Ovary (tissue), 10 donors: ENCODE measurements at places on chromosomes 2 and 18. TPM values are rescaled to one million over a fixed set of nuclear protein-coding genes. Genes with fewer than 3 reads are reported as not detected.

DNA sequence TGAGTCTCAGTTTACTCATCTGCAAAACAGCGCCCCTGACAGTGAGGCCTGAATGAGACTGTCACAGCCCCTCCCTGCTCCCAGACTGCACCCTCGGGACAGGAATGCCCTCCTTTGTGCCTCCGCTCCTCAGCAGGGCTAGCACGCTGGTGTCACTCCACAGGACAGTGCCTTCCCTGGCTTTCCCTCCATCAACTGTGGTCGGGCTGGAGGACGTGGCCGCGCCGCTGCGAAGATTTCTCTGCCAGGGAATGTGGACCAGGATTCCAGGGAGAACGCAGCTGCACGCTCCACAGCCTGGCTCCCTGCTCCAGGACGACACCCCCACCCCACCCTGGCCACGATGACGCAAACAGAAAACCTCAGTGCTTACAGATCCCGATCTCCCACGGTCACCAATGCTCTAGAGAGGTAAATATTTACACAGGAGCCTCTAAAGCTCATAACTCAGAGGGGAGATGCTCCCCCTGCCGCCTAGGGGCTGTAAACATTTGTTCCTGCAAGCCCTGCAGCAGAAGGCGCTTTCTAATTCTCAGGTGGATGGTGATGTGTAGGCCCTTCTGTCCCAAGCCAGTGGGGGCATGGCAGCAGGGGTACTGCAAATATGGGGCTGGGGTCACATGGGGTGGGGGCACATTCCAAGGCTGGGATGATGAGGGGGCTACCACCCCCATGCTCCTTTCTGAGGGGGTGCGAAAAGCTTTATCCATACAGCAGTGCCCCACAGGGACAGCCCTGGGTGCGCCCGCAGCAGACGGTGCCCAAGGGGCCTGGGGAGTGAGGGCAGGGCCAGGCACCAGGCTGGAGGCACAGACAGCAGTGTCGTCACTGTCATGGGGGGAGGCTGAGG is 12.4 kb downstream of the HS6ST1 start:
- no peaks in the 10 kb centered on the region for H3K27me3 ChIP-seq
- no peak overlapping the region for H3K4me3 ChIP-seq
- peak overlapping the region; percentile 83 for H3K27ac ChIP-seq
- peaks cover 75% of the 10 kb centered on the region for H3K4me1 ChIP-seq

DNA sequence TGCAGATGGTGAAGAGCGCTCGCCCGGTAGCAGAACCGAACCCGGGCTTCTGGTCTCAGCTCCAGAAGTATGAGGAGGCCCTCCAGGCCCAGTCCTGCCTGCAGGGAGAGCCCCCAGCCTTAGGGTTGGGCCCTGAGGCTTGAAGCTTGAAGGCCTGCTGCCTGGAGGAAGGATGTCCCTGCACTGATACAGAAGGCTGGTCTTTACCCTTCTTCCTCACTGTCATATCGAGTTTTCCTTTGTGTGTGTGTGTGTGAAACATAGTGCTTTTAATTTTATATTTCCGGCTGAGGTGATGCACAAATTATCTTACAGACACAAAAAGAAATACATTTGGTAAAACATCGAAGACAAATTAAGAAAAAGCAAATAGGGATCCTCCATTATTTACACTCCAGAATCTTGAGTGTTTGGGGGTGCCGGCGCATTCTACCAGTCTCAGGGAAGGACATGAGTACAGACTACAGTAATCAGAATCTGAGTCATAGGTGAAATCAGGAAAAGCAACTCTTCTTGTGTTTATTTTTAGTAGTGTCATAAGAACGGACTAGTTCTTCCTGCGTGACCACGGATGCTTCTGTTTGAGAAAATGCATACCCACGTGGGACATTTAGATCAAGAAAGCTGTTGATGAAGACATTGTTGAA is 1.3 kb downstream of the DUSP28 start:
- H3K27ac ChIP-seq: peak overlapping the region; percentile 44
- H3K4me3 ChIP-seq: peak overlapping the region; percentile 98
- H3K27me3 ChIP-seq: no peaks in the 10 kb centered on the region
- H3K4me1 ChIP-seq: peaks cover 25% of the 10 kb centered on the region
- no peaks in the 10 kb centered on the region for H3K36me3 ChIP-seq
- DNase-seq: no peak

DNA sequence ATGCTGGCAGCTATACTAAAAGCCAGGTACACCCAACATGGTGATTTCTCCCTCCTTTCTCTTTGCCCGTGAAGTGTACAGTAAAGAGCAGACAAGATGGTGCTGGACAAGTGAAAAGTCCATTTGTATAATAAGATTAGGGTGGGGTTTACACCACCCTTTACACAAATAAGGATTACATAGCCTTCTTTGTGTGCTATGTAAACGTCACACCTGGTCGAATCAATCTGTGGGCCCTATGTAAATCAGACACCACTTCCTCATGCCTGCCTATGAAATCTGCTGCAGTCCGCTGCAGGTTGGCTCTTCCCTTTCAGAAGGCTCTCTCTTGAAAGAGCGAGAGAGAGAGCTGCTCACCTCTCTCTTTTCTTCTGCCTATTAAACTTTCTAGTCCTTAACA is 1054.3 kb upstream of the SLC39A10 start:
- no peaks in the 10 kb centered on the region for H3K27me3 ChIP-seq
- no peak for DNase-seq
- no peak overlapping the region for H3K27ac ChIP-seq
- H3K4me3 ChIP-seq: no peak overlapping the region
- no peaks in the 10 kb centered on the region for H3K4me1 ChIP-seq

GRCh38 chr2:164485541-164485940 is 135.7 kb downstream of the GRB14 start:
- H3K36me3 ChIP-seq: no peaks in the 10 kb centered on the region
- H3K4me3 ChIP-seq: no peak overlapping the region
- H3K4me1 ChIP-seq: no peaks in the 10 kb centered on the region
- no peak overlapping the region for H3K27ac ChIP-seq

GRCh38 chr2:12555012-12555645 is 161.6 kb upstream of the TRIB2 start:
- H3K4me3 ChIP-seq: no peak overlapping the region
- peaks cover 5% of the 10 kb centered on the region for H3K4me1 ChIP-seq
- H3K36me3 ChIP-seq: no peaks in the 10 kb centered on the region
- no peak overlapping the region for H3K27ac ChIP-seq
- H3K27me3 ChIP-seq: no peaks in the 10 kb centered on the region

- H3K36me3 ChIP-seq: no peaks in the 10 kb centered on the region
- peak overlapping the region; percentile 38 for H3K27ac ChIP-seq
- no peaks in the 10 kb centered on the region for H3K27me3 ChIP-seq
- DNase-seq: peak; percentile 73
- peaks cover 7% of the 10 kb centered on the region for H3K4me1 ChIP-seq
Observed at GRCh38 chr2:219538504-219538951, 5.1 kb downstream of the CHPF start.

KCNF1 gene
- 0.15 TPM for total RNA-seq

MPHOSPH10 gene
- 20.8 TPM for total RNA-seq

DNA sequence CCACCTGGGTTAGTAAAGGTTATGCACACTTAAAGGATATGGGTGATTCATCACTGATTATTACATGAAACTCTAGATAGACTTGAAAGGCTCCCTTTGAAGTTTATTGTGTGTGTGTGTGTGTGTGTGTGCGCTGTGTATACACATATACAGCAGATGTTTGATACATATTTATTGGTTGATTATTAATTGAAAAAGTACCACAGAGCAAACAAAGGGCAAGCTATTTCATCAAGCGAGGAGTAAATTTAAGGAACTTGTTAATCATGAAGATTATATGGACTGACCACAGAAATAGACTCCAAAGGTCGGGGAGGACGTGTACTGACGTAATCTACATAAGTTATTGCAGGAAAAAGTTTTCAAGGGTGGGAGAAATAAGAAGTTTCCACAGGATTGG is 617.4 kb upstream of the POU3F3 start:
- DNase-seq: no peak
- H3K36me3 ChIP-seq: no peaks in the 10 kb centered on the region
- H3K4me1 ChIP-seq: no peaks in the 10 kb centered on the region
- H3K4me3 ChIP-seq: no peak overlapping the region

- no peaks in the 10 kb centered on the region for H3K27me3 ChIP-seq
- DNase-seq: no peak
- H3K4me1 ChIP-seq: peaks cover 4% of the 10 kb centered on the region
- H3K27ac ChIP-seq: no peak overlapping the region
Observed at GRCh38 chr2:9331704-9332103, 91.6 kb downstream of the ITGB1BP1 start.

DNA sequence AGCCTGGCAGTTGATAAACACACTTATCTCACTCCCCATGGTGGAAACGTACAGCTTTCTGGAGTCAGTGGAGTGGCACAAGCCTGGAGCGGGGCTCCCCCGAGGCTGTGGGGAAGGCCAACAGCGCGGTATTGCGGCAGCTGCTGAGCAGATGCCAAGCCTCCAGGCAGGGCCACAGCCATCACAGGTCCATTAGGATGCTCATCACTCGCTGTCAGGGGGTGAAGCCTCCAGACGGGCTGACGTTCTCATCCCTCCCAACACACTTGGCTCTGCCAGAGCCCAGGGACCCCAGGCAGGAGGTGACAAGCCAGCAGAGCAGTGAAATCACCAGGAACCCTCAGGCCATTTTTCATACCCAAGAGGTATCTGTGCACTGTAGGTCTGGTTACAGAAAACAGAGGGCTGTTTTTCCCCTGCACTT is 529.2 kb upstream of the KLHL29 start:
- H3K36me3 ChIP-seq: no peaks in the 10 kb centered on the region
- no peak for DNase-seq
- no peak overlapping the region for H3K27ac ChIP-seq
- no peaks in the 10 kb centered on the region for H3K4me1 ChIP-seq
- H3K4me3 ChIP-seq: no peak overlapping the region

DNA sequence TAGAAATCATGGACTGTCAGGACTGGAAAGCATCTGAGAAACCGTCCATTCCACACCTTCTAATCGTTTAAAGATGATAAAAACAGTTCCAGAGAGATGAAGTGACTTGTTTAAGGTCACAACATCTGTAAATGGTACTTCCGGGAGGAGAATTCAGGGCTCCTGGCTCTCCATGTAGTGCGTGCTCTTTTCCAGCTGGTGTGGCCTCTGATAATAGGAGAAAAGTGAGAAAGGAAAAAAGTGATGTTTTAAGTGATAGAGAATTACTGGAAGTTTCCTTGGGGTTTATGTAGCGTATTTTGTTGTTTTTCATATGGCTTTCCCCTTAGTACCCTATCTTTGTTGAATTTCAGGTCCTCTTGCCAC is 663 bp downstream of the C2orf49 start:
- H3K27me3 ChIP-seq: no peaks in the 10 kb centered on the region
- H3K27ac ChIP-seq: peak overlapping the region; percentile 94

- H3K4me3 ChIP-seq: no peak overlapping the region
- H3K4me1 ChIP-seq: no peaks in the 10 kb centered on the region
- H3K27ac ChIP-seq: no peak overlapping the region
Observed at GRCh38 chr18:36635414-36636096, 193.2 kb downstream of the TPGS2 start.

- H3K36me3 ChIP-seq: no peaks in the 10 kb centered on the region
- no peak overlapping the region for H3K27ac ChIP-seq
- no peak for DNase-seq
- H3K4me3 ChIP-seq: no peak overlapping the region
Observed at GRCh38 chr2:20939931-20940795, 103.7 kb downstream of the APOB start.

GRCh38 chr18:70363861-70364260 is 75.0 kb downstream of the SOCS6 start:
- H3K27me3 ChIP-seq: no peaks in the 10 kb centered on the region
- no peaks in the 10 kb centered on the region for H3K36me3 ChIP-seq
- no peak overlapping the region for H3K27ac ChIP-seq
- no peak for DNase-seq
- H3K4me3 ChIP-seq: no peak overlapping the region

- no peak overlapping the region for H3K4me3 ChIP-seq
- H3K36me3 ChIP-seq: no peaks in the 10 kb centered on the region
- no peaks in the 10 kb centered on the region for H3K27me3 ChIP-seq
- H3K4me1 ChIP-seq: peaks cover 8% of the 10 kb centered on the region
Observed at GRCh38 chr2:230798769-230799399, 65.9 kb upstream of the ITM2C start.

CCDC142 gene
- total RNA-seq: 13.1 TPM

DNA sequence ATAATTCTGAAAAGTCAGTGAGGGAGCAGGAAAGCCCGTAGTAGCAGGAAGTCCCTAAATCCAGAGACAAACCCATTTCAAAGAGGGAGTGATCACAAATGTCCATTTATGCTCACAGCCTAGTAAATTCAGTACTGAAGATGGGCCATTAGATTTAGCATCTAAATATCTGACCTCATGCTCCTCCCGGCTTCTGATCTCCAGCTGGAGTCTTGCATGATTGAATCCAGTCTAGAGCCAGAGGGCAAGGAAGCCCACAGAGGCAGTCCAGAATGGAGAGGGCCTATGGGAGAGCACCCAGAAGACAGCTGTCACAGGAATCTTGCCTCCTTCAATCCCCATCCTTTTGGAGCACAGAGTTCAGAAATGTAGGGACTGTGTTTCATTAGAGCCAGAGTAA is 16.0 kb upstream of the ST8SIA3 start:
- DNase-seq: no peak
- H3K27me3 ChIP-seq: no peaks in the 10 kb centered on the region
- no peak overlapping the region for H3K4me3 ChIP-seq
- no peaks in the 10 kb centered on the region for H3K4me1 ChIP-seq
- no peaks in the 10 kb centered on the region for H3K36me3 ChIP-seq

DNA sequence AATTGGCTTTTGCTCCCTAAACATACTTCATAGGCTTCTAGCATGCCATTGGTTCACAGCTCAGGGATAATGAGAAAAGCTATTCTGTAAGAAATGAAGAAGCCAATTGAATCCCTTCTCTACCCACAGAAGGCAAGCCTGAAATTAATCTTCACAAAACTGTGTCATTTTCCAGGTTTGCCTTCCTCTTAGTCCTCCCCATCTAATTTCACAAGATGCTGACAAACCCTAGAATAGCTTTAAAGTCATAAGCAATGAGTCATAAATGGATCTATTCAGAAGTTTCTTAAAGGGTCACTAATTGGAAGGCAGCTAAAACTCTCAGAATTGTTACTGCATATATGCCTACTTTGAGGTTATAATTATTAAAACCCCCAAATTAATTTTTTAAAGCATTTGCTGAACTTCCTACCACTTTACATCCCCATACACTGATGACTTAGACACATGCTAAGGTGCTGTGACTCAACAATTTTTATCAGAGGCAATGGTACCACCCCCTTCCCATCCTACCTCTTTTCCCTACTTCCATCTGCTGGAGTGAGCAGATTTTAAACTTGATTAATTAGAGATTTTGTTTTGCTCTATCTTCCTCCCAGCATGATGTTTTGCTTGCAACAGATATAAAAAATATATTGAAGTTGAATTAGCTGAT is 51.3 kb upstream of the NABP1 start:
- no peak overlapping the region for H3K4me3 ChIP-seq
- H3K4me1 ChIP-seq: no peaks in the 10 kb centered on the region
- H3K27me3 ChIP-seq: no peaks in the 10 kb centered on the region
- no peaks in the 10 kb centered on the region for H3K36me3 ChIP-seq
- H3K27ac ChIP-seq: no peak overlapping the region

GRCh38 chr18:2961821-2962220 is 51.1 kb downstream of the LPIN2 start:
- no peaks in the 10 kb centered on the region for H3K27me3 ChIP-seq
- H3K4me3 ChIP-seq: no peak overlapping the region
- DNase-seq: no peak
- no peaks in the 10 kb centered on the region for H3K36me3 ChIP-seq
- peaks cover 8% of the 10 kb centered on the region for H3K4me1 ChIP-seq

GALNT3 gene
- 6.4 TPM for total RNA-seq

- no peaks in the 10 kb centered on the region for H3K36me3 ChIP-seq
- H3K4me1 ChIP-seq: peaks cover 16% of the 10 kb centered on the region
- peak overlapping the region; percentile 14 for H3K27ac ChIP-seq
- H3K27me3 ChIP-seq: no peaks in the 10 kb centered on the region
- no peak overlapping the region for H3K4me3 ChIP-seq
Observed at GRCh38 chr2:216535454-216535995, 36.9 kb downstream of the RPL37A start.

CERKL gene
- total RNA-seq: 6.5 TPM

GRCh38 chr2:83104202-83104601 is 1354.9 kb downstream of the SUCLG1 start:
- no peaks in the 10 kb centered on the region for H3K4me1 ChIP-seq
- no peak for DNase-seq
- H3K4me3 ChIP-seq: no peak overlapping the region
- H3K36me3 ChIP-seq: no peaks in the 10 kb centered on the region
- no peak overlapping the region for H3K27ac ChIP-seq
